Common myeloid progenitor, CD34-positive (primary cell): ENCODE measurements at places on chromosomes 5 and 9.

DNA sequence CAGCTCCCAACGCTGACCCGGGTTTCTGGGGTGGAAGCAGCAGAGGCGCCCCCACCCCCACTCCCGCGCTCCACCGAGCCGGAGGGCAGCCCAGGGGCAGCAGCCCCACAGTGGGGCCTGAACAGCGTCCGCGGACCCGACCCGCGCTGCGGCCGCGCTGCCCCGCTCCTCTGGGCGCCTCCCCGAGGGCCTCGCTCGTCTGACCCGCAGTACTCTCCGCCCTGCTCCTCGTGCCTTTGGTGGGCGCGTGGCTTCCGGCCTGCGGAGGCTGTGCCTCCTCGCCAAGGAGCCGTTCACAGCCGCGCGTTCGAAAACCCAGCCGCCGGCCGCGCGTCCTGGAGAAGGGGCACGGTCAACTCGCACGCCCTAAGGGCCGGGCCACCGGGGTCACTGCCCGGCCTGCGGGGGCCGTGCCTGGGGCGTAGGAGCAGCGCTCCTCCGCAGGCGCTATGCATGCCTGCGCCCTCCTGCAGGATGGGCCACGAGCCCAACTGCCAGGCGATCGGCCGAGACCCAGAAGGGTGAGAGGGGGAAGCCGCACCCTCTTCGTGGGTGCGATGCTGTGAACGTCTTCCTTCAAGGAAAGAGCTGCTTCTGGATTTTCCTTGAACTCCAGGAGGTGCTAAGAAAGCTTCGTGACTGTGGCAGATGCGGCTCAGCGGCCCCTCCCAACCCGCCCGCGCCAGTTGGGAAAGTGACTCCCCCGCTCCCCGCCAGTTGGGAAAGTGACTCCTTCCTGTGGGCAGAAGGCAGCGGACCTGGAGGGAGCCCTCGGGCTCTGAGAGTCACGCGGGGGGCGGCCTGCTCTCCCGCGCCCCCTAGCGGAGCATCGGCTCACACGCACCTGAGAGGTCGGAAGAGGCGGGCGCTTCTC, 82.7 kb downstream of the HSD17B3 start:
- DNase-seq: peak; percentile 37

DNA sequence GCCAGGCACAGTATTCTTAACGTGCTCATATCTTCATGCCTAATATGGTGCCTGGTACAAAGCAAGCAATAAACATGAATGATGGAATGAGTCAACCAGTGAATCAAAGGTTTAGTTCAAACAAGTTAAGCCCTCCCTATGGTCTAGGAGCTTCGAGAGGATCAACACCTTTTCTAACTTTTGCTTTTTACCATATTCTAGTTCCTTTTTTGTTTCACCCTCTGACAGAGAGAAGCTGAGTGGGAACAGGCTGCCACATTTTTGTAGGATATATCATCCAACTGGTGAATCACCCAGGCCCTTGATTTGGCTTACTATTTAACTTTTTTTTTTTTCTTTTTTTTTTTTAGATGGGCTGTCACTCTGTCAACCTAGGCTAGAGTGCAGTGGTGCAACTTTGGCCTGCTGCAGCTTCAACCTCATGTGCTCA, 39.3 kb upstream of the TNC start:
- no peak for DNase-seq

GRCh38 chr9:78047106-78047505, 15.5 kb upstream of the GNAQ start:
- DNase-seq: no peak

DNA sequence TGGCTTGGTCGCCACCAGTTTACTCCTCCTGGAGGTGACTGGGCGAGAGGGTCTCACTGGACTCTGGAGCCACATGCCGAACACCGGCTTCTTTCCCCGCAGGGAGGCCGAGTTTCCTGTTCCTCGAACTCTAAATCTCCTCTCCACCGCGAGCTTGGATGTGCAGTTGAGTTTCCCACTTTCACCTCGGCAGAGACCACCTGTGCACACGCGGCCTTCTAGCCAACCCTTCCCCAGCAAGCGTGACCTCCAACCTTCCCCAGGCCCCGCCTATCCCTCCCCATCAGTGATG, 380.1 kb downstream of the IRX2 start:
- DNase-seq: no peak

DNA sequence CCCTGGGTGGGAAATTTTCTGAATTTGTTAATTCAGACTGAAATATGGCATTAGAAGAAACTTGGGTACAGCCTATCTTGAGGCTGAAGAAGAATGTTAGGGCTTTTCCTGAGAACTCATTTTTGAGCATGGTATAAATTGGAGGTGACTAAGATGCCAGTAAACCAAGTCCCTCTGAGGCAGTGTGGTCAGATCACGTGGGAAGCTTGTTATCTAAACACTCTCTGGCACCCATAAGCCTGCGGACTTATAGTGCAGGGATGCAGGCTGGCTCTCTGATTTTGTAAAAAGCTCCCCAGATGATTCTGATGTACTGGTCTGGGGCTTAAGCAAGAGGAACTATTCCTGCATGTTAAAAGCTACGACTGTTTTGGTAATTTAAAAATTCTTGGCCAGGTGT, 34.3 kb downstream of the MTMR12 start:
- DNase-seq: peak; percentile 56

GRCh38 chr5:76662521-76662920, 39.3 kb upstream of the F2RL2 start:
- no peak for DNase-seq

DNA sequence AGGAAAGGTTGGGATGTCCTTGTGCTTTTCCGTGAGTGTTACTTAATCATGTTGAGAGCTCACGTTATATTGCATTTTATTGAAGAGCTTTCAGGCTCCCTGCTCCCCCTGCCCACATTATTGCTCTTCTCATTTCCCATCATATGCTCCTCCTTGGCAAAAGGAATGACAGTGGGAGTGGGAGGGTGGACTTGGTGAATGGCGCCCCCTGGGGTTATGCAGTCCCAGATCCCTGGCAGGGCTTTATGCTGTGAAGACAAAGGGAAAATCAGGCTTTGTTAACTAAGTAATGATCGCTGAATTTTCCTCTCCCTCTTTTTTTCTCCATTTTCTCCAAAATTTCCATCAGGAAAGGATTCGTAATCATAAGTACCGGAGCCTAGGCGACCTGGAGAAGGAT, 166.6 kb downstream of the SMARCA2 start:
- peak; percentile 44 for DNase-seq

DNA sequence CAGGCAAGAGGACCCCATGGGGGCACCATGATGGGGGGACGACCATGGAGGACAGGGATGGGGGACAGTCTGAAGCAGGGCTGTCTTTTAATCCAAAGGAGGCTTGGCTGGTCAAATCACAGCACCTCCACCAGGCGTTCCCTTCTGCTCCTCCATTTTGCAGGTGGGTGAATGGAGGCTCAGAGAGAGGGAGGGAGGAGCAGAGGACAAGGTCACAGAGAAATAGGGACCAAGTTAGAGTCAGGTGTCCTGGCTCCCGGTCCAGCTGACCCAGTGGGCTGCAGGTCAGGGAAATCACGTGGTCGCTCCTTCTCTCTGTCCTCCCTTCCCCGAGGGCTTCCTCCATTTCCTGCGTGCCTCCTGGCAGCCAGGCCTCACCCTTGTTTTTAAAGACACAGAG, 156.4 kb upstream of the SMIM23 start:
- DNase-seq: no peak

GRCh38 chr5:44935262-44935661, 126.5 kb downstream of the MRPS30 start:
- DNase-seq: no peak

GRCh38 chr9:136302527-136302926, 1.4 kb downstream of the CCDC187 start:
- DNase-seq: no peak

DNA sequence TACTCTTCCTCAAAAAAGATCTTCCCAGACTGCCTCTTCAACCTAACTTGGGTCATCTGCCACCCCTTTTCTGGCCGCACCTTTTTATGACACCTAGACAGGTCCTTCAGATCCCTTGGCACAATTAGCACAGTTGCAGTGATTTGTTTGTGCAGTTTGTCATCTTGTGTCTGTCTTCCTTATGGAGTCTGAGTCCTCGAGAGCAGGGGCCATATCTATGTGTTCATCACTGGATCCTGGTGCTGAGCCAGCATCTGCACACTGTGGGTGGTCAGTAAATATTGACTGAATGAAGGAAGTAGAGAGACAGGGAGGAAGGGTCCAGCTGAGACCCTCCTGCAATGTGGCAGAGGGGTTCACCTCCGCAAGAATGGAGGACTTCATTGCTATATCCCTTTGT, 14.4 kb downstream of the ERGIC1 start:
- no peak for DNase-seq

GRCh38 chr9:109880276-109881169, 100.5 kb downstream of the PALM2AKAP2 start:
- peak; percentile 14 for DNase-seq

- peak; percentile 99 for DNase-seq
Observed at GRCh38 chr9:7976167-7976755, 176.7 kb upstream of the DMAC1 start.

- no peak for DNase-seq
Observed at GRCh38 chr5:173907284-173907683, 19.1 kb downstream of the CPEB4 start.

DNA sequence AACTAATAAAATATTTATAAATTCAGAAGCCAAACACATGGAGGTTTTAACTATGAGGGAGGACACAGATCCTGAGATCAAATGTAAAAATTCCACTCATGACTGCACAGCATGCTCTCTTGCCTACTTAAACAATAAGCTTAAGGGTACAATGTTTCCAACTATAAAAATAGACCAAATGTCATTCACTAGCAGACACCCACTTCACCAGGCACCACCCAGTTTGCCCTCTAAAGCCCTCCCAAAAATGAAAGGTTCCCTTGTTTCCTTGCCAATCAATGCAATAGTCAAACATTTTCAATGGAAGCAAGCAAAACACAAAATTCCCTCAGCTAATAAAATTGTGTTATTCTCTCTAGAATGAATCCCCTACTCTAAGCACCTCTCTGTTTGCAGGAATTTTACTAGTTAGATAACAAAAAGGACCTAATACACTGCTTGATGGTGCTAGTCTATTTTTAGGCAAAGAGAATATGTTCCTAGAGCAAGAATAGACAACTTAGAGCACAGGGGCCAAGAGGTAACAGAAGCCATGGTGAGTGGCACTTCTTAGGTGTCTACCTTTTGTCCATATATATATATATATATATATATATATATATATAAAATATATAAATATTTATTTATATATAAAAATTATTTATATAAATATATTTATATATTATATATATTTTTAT, 135.3 kb downstream of the HOMER1 start:
- no peak for DNase-seq

GRCh38 chr5:72355706-72356299, 35.6 kb downstream of the PTCD2 start:
- no peak for DNase-seq

DNA sequence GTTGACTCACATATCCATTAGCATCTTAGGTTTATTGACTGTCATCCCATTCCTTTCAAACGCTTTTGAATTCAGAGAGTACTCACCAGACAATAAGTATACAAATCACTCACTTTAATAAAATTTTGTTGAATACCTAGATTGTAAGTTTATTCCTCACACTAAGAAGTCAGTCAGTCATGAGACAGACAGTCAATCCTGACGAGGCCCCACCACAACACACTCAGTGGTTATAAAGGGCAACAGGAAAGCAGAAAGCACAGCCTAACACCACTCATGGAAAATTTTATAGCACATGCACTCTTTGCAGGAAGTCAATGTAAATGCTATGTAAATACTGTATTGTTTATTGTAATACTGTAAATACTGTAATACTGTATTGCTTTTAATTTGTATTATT, 176.3 kb upstream of the PTGER4 start:
- DNase-seq: peak; percentile 50

DNA sequence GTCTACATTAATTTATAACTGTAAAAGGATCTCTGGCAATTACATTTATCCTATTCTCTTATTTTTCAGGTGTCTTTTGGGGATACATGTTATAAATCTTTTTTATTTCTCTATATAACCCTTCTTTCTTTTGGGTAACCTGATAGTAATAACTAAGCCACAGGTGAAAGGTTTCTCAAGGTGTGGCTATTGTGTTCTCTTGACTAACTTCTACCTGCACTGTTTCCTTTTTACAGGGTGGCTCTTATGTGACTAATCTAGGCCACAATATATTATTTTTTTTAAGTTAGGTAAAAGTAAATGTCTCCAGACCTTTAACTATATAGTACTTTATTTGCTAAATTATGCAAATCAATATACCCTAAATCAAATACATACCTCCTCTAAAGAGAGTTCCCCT, 193.2 kb downstream of the EFNA5 start:
- no peak for DNase-seq

DNA sequence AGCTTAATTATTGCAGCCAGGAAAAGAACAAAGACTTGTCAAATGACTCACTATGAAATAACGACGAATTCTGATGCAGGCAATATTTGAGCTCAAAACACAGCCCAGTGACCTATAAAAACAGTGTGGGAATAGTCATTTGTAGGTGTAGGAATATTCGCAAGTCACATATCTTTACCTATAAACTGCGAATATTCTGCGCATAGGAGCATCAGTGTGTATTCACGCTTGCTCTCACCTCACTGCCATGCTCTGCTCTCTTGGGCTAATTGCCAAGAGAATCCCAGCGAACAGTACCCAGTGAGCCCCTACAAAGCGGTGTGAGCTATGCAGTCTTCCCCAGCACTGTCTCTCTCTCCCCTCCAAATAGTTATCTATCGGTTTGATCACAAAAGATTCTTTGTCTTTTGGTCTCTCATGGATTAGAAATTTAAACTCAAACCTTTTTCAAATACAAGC, 74.2 kb downstream of the ST8SIA4 start:
- no peak for DNase-seq

DNA sequence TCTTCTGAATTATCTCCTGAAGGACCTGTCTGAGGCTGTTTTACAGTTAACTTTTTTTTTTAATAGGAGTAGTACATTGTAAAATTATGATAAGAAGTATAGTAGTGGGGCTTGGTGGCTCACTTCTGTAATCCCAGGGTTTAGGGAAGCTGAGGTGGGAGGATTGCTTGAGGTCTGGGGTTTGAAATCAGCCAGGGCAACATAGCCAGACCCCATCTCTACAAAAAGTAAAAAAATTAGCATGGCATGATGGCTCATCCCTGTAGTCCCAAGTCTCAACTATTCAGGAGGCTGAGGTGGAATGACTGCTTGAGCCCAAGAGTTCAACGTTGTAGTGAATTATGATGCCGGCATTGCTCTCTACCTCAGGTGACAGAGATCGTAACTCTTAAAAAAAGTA, 7.0 kb downstream of the IPO11 start:
- DNase-seq: no peak

GRCh38 chr9:107721705-107722245, 232.2 kb upstream of the KLF4 start:
- peak; percentile 54 for DNase-seq

DNA sequence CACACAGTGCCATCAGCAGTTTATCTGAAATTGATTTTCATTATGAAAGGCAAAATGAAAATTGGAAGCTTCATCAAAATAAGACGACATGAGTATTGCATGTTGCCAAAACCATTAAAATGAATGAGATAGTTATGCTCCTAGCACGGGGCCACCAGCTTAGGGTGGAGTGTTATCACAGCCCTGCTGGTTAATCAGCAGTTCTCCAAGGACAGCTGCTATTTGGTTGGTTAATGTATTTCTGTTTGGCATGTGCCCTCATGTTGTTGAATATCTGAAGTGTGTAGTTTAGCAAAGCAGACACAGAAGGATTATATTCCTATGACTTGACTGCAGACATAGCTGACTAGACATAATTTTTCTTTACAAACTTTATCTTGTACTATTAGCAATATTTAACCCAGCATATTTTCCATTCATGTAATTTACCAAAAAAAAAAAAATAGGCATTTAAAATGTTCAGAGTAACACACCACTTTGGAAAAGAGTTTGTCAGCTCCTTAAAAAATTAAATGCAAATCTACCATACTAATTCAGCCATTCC, 98.6 kb upstream of the PIK3R1 start:
- no peak for DNase-seq

GRCh38 chr9:87855061-87855460, 27.6 kb upstream of the SPATA31E1 start:
- DNase-seq: no peak
